ENCODE measurements at places on chromosomes 2 and 18.

- DNase-seq: peak; percentile 84
Observed at GRCh38 chr2:27086724-27087593, at the start of gene KHK. TSS of gene KHK (plus strand) at chr2:27086772. CDS start at chr2:27087260, 488 bp downstream.

DNA sequence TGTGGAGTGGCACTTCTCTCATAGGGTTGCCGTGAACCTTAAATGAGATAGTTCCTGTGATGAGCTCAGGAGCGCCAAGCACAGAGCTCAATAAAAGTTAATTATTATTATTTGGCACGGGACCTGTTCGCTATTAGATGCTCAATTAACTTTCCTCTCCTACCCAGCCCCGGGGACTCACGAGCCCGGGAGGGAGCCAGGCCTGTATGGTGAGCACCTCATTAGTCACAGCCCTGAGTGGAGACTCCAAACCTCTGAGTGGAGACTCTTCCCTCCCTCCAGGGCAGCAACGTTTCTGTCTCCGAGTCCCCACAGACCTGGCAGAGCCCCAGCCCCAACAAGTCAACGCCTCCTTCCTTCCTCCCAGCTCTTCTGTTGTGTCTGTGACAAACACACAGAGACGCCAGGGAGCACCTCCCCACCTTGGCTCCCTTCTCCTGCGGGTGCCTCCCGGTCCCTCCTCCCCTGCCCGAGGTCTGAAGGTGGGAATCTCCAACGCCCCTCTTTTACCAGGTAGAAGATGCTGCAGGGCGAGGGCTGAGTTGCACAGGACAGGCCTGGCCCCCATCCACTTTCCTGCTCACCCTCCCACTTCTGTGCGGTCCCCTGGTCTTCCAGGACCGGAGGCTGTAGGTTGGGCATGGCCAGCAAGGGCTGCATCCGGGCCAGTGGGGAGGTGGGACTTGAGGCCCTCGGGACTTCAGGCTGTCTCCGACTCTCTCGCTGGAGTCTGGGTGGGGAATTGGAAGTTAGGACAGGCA, 52.7 kb upstream of the ODC1 start:
- DNase-seq: no peak

- no peak for DNase-seq
Observed at GRCh38 chr2:134429886-134430285, 176.0 kb downstream of the MGAT5 start.

GRCh38 chr18:199214-199613, 40.9 kb downstream of the USP14 start:
- DNase-seq: no peak
